ENCODE measurements at places on chromosomes 5 and 9.

- no peak for DNase-seq
Measured at GRCh38 chr5:116303340-116303739, 218.5 kb downstream of the COMMD10 start.

DNA sequence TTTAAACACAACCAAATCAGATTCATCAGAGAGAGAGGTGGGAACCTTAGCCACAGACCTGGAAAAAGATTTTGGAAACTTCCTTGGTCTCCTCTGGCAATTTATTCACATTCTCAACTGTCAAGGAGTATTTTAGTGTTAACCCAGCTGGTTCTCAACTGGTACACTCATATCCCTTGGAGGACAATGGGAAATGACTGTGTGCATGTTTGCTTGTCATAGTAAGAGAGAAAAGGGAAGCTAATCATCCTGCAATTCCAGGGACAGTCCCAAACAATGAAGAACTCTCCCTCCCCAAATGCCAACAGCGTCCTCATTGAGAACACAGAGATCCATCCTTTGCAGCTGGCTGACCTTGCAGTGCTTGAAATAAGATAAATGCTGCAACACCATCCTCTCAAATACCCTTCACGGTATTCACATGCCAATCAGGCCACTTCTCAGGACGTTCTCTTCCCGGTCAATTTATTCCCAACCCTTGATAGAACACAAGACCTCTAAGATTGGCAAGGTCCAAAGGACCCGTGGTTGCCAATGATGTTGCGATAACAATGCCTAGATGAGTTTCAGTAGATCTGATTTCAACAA, 75.5 kb downstream of the EPB41L4B start:
- DNase-seq, result no peak

- no peak for DNase-seq
Measured at GRCh38 chr5:14617441-14617840, 35.8 kb downstream of the OTULINL start.

- no peak for DNase-seq
Measured at GRCh38 chr5:113380807-113381326, 53.9 kb downstream of the TSSK1B start.

DNA sequence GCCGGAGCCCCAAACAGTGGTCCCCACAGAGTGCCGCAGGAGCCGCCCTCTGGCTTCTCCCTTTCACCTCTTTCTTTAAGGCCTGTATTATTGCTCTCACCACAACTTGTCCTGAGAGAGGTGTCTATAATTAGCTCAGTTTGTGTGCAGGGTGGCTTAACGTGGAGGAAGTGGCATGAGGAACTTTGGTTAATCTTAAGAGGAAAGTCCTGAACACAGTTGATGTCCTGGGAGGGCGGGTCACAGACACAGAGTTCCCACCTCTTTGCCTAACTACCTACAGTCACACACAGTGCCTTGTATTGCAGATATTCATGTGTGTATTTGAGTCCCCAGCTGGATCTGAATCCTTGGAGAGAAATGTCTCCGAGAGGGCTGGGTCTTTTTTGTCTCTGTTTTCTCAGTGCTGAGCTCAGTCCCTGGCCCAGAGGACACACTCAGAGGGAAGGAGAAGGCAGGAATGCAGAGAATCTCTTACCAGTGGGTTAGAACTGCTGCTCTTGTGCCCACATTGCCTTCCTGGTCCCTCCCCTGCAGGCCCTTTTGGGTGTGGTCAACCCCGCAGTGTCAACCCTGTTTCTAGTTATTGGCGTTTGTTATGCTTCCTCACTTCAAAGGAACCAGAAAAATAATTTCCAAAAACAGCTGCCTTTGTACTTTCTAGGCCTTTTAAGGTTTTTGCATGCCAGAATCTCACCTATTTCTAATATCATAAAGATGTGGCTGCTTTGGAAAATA, 392.5 kb downstream of the KDM4C start:
- no peak for DNase-seq

GRCh38 chr5:97418462-97418861, 235.4 kb upstream of the RIOK2 start:
- DNase-seq, result no peak

DNA sequence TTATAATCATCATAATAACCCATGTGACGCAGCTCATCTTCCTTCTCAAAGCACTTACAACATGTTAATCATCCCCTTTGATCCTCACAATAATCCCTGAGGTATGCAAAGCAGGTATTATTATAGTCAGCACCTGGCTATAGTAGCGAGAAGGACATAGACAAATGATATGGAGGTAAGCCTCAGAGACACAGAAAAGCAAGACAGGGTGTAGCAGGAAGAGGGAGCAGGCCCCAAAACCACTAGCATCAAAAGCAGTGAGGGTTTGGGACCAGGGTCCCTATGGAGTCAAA, 139.2 kb upstream of the SLC30A5 start:
- DNase-seq, result no peak

DNA sequence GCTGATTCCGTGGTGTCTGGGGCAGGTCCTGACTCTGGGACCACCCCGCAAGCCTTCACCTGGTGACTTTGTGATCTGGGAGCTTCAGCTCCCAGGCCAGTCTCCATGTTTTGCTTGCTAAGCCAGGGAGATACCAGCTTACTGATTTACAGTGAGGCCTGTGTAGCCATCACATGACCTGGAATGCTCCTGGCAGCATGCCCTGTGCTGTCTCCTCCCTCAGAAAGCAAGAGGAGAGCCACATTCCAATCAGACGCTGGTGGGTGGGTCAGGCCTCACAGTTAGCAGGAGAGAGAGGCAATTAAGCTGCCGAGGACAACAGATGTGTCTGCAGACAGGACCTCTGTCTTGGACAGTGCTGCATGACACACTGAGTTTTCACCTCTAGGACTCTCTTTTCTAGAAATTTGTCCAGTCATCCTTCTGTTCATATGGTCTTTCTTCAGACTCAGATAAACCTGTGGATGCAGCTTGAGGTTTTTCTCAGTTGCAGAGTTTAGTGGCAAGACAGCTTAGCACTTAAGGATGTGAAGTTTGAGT, 24.4 kb upstream of the GRPEL2 start:
- no peak for DNase-seq

DNA sequence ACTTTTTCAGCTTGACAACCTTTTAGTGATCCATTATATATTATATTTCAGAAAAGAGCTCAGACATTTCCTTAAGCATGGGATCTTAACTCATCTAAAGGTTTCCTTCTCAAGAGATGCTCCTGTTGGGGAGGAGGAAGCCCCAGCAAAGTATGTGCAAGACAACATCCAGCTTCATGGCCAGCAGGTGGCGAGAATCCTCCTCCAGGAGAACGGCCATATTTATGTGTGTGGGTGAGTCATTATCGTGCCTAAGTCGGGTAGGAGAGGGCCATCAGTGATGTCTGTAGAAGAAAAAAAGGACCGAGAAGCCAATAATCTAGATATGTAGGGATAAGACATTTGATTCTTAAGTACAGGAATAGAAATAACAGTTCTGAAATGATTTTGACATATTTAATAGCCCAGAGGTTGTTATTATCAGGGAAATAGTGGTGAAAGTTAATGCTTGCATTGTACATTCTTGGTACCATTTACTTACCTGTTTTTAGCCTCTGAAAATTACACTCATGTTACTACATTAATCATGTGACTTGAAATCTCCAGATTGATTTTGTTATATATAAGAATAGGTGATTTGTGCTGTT, 28.2 kb downstream of the MTRR start:
- no peak for DNase-seq

DNA sequence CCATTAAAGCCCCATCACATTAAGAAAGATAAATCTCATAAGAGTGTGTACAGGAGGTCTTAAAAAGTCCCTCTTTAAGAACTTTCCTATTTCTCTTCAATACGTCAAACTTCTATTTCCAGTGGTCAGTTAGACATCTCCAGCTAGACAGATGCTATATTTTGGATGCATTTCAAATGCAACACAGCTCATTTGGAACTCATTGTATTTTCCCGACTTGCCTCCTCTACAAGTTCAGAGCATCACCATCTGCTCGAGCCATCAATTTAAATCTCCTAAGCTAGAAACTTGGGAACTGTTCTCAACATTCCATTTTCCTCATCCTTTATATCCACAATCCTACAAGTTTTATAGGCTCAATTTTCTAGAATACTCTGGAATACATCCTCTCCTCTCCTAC, 3.2 kb upstream of the UHRF2 start:
- DNase-seq, result no peak

DNA sequence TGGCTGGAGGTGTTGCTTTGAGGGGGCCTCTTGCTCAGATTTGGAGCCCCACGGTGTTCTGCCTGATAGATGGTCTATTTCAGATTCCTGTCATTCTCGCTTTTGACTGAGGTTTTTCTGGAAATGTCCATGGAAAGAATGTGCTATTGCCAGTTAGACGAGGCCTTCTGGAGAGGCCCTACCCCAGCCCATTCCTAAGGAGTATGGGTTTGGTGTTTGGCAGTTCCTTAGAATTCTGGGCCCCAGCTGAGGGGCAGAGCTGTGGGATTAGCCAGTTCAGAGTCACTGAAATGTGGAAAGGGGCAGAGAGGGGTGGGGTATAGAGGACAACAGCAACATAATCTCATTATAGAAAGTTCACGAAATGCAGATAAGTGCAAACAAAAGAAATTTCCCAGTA, 50.5 kb downstream of the GALNT10 start:
- no peak for DNase-seq

GRCh38 chr5:61854531-61854930, 451.5 kb upstream of the KIF2A start:
- no peak for DNase-seq
